ENCODE measurements at places on chromosomes 4 and X.

DNA sequence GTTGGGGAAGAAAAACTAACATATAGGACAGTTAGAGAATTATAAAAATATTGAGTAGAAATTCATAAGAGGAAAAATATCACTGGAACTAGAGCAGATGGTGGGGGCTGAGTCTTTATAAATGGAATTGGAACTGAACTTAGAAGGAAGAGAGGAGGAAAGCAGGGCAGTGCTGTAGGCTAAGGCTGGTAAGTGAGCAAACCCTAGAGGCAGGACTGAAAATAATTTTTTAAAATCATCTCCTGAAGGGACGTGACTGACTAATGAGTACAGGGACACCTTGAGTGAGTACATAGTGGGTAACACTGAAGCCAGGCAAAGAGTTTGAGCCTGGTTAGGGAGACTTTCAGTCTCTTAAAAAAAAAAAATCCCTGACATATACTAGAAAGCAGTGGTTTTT, 63.3 kb downstream of the GALNT7 start:
- DNase-seq: no peak

- no peak for DNase-seq
Measured at GRCh38 chrX:152926923-152927322, 29.1 kb downstream of the ZNF185 start.

- no peak for DNase-seq
Measured at GRCh38 chr4:118729287-118730286, 44.4 kb downstream of the METTL14 start.

DNA sequence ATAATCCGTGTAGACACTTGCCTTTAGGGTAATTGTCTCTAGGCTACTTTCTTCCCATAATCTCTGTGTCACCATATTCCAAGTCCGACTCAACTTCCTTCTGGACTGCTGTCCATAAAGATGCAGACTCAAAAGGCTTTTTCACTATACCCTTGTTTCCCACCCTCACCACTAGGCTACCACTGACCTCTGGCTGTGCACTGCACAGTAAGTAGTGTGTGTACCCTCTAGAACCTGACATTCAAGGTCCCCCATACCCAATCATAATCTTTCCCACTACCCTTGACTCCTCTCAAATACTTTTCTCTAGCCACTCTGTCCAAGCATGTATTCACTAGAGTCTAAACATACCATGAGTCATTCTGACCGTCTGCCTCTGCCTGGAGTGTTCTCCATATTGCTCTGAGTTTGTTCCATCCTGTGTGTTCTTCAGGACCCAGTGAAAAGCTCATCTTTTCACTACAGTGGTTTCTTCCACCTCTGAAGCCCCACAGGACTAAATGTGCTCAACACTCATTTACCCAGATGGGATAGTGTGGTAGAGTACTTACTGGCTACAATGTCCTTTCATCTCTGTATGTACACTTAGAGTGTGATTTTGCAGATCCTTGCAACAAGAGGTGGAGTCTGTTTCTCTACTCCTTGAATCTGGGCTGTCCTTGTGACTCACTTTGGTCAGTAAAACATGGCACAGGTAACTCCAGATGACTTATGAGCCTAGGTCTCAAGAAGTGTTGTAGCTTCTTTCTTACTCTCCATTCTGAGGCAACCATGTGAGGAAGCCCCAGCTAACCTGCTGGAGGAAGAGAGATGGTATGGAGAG, 17.4 kb downstream of the JADE3 start:
- DNase-seq: no peak

- no peak for DNase-seq
Measured at GRCh38 chr4:82761229-82761628, 37.4 kb downstream of the SCD5 start.

- no peak for DNase-seq
Measured at GRCh38 chr4:98641376-98641775, 17.0 kb downstream of the TSPAN5 start.

DNA sequence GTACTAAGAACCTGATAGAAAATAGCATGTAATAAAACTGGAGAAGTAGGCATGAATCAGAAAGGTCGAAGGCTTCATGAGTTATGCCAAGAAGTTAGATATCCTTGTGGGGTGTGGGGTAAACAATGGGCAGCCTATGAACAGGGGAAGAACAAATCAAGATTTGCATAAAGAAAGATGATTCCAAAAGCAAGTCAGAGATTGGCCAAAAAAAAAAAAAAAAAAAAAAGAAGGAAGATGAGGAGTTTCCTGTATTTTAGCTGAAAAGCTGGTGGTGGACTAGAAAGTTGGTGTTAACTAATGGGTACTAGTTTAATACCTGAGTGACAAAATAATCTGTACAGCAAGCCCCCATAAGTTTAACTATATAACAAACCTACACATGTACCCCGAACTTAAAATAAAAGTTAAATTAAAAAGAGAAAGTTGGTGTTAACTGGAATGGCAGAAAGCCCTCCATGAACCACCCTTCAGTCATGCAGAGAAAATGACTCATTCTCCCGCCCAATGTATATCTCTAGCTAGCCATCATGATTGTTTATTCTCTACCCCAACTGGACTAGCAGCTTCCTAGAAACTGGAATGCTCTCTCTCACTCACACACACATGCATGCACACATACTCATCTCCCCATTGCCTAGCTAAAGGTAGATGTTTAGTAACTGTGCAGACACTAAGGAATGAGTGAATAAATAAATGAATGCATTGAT, 41.7 kb downstream of the ATP11C start:
- no peak for DNase-seq

- no peak for DNase-seq
Measured at GRCh38 chrX:50581405-50581804, 110.8 kb upstream of the DGKK start.

- DNase-seq: no peak
Measured at GRCh38 chr4:106034220-106034619, 138.9 kb downstream of the NPNT start.

DNA sequence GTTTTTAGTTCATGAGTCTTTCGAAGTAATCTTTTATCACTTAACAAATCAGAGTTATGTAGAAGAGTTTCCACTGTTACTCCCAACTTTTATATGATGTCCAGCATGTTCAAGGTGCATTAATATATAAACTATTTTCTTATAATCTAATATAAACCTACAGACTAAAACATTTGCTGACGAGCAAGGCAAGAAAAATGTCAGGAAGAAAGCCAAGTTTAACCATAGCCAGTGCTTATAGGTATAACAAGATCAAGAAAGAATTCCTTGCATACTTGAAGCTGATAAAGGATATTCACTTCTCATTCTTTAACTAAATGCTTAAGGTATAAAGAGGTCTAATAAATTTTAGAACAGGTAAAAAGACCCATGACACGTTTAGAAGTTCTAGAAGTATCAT, 167.7 kb downstream of the NPNT start:
- no peak for DNase-seq

DNA sequence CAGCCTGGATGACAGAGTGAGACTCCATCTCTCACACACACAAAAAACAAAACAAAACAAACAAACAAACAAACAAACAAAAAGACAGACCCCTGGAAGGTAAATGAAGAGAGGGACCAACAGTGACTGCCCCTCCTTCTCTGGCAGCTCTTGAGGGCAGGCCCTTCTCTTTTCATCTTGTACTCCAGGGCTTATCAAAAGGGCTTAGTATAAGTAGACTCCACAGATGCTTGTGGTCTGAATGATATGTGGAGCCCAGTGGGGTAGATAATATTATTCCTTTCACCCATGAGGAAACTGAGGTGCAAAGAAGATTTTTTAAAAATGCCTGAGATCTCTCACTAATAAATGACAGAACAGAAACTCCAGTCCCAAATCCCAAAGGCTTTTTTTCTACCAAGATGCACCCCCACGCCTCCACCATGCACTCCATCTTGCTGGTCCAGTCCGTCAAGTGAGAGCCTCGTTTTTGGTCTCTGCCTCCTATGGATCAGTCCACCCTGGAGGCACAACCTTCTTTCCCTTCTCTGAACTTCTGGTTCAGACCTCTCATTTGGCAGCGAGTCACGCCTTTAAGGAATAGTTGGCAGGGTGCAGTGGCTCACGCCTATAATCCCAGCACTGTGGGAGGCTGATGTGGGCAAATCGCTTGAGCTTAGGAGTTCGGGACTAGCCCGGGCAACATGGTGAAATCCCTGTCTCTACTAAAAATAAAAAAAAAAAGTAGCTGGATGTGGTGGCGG, 17.0 kb upstream of the CHRNA9 start:
- DNase-seq: no peak

DNA sequence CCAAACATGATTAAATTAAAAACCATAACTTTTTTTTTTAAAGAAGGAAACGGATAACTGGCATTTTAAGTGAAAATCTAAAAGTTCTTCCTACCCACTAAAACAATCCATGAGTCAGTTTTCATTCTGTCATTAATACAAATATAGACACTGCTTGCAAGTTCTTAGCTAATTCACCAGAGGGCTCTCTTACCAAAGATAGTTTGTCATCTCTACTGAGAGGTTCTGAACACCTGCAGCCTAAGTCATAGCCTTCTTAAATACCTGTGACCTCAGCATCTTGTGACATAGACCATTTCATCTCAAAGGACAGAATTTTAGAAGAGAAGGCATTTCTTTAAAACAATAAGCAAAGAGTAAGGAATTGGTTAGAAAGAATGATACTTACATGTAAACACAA, 65.3 kb upstream of the FAM120C start:
- DNase-seq: no peak

GRCh38 chr4:173094739-173095421, 73.7 kb upstream of the GALNT7 start:
- DNase-seq: no peak

GRCh38 chr4:77124576-77124975, 32.4 kb upstream of the CCNG2 start:
- DNase-seq: no peak
